ENCODE measurements at places on chromosomes 2 and 18.
A peak's percentile ranks its signal among the peaks of the same experiment; 100 is the strongest.

GRCh38 chr2:233251306-233252116, at the start of gene ATG16L1:
Gene ATG16L1 (plus strand): TSS chr2:233251673. CDS start chr2:233251828, 155 bp downstream.
- DNase-seq = peak; percentile 89

DNA sequence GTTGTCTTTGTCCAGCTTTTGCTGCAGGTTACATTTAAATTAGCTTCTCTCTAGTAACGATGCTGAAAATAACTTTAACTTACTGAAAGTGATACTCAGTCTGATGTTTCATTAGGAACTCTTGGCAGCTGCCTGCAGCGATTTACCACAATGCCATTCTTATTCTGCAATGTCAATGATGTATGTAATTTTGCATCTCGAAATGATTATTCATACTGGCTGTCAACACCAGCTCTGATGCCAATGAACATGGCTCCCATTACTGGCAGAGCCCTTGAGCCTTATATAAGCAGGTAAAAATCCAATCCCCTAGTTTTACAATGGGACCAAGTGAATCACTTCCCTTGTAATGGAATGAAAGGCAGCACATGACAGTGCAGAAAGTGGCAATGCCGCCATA, 16.3 kb upstream of the MFF start:
- no peak for DNase-seq

DNA sequence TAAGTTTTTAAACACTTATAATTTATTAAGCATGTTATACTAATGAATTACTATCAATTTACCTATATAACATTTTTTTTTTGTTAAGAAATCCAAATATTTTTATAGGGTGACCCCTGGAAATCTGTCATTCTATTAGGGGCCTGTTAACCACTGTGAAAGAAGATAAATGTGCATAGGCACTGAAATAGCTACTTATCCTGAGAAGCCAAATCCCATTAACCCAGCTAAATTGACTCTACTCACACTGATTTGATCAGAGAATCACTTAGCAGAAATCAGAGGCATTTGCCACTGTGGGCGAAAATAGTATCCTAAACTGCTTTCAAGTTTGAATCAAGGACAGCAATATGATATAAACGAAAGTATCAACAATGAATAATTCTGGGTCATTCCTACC, 90.0 kb upstream of the GULP1 start:
- DNase-seq = no peak

DNA sequence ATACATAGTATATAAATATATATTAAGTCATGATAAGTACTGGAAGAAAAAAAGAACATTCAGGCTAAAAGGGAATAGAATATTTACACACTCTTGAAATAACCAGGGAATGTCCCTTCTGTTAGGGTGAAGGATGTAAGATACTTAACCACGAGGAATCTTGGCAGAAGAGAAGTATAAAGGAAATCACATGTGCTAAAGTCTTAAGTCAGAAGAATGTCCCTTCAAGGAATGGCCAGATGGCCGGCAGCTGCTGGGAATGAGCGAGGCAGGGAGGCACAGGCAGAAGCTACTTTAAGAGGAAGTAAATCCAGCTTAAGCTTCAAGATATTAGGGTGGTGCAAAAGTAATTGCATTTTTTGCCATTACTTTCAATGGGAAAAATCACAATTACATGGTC, 5.5 kb downstream of the CCDC102B start:
- DNase-seq = no peak

DNA sequence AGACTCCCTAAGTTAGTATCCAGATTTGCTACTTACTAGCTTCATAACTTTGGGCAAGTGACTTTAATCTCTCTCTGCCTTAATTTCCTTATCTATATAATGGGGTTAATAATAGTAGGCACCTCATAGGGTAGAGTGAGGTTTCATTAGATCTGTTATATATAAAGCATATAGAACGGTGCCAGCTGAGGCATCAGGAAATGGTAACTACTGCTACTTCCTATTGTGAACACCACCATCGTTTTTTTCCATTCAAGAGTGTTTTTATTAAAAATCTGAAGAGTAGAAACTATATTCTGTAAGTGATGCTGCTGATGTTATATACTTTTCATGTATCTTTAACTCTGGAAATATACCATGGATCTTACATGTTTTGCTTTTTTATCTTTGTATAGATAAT, 44.3 kb downstream of the MALT1 start:
- no peak for DNase-seq

GRCh38 chr18:23887035-23887434, 127.5 kb upstream of the TTC39C start:
- no peak for DNase-seq

GRCh38 chr2:60735496-60736250, 20.4 kb upstream of the PAPOLG start:
- DNase-seq = no peak

GRCh38 chr2:177108890-177109289, 103.7 kb upstream of the HNRNPA3 start:
- DNase-seq = no peak

- DNase-seq = no peak
Measured at GRCh38 chr2:97849881-97850528, 136.6 kb downstream of the ZAP70 start.

GRCh38 chr2:39378968-39379367, 58.1 kb downstream of the MAP4K3 start:
- DNase-seq = no peak

DNA sequence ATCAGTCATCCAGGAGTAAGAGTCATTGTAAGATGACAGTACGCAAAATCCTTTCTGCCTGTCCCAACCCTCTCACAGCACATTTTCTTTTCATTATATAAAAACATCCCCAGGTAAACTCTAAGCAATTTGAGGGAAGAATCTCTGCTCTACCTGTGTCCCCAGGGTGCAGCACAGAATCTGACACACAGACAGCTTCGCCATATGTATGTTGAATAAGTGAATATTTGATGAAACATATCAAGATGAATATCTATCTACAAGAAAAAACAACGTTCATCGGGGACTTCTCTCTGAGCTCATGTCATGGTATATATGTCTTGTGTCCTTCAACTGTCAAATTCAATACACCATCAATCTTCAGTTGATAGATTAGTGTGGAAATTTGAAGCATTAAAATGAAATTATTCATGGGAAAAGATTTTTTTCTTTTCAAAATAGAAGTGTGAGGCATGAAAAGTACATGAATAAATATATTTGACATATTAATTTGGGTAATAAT, 94.5 kb upstream of the KYNU start:
- DNase-seq = no peak

GRCh38 chr18:23203891-23204432, 68.7 kb downstream of the CABLES1 start:
- no peak for DNase-seq

GRCh38 chr18:73136134-73136533, 268.3 kb upstream of the NETO1 start:
- no peak for DNase-seq

- no peak for DNase-seq
Measured at GRCh38 chr18:74499633-74500032, 3.5 kb downstream of the CNDP2 start.

DNA sequence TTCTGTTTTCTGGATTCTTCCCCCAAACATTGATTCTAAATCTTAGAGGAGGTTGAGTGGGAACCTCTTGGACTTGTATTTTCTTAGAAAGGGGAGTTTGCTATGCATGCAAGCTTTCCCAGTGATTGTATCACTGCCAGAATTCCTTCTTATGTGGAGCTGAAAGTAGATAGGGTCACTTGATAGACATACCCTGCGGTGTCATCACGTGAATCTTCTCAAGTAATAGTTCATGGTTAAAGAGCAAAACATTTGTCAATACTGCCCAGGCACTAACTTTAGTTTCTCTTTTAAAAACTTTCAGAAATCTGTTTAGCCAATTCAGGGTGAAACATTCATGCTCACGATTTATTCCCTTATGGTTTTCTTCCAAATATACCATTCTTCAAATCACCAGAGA, 6.4 kb downstream of the PMAIP1 start:
- DNase-seq = no peak

DNA sequence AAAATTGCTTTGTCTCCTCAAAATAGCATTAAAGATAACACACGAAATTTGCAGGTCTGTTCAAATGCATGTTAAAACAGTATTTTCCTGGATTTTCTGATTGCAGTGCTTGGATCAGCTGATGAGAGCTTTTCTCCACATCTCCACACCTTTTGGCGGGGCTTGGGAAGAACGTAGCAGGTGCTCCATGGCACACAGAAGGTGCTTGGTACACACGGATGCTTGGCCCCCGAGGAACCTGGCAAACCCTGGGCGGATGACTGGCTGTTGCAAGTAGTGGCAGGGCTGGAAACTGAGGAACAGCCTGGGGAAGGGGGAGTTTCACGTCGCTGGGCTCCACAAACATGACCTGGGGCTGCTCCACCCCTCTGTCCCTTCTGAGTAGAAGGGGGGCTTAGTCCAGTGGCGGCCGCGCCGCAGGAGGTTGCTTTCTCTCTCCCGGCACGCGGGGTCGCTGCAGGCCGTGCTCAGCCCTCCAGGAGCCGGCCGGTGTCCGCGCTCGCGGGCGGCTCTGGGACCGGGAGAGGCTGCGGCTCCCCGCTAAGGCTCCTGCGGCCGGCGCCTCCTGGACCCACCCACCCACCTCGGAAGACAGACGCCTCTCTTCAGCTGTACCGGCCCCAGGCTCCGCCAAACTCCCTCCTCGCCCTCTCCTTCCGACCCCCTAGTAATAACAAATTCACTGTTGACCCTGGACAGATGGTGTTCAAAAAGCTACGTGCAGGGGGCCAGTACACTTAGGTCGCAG, 69.3 kb downstream of the MARCO start:
- no peak for DNase-seq

DNA sequence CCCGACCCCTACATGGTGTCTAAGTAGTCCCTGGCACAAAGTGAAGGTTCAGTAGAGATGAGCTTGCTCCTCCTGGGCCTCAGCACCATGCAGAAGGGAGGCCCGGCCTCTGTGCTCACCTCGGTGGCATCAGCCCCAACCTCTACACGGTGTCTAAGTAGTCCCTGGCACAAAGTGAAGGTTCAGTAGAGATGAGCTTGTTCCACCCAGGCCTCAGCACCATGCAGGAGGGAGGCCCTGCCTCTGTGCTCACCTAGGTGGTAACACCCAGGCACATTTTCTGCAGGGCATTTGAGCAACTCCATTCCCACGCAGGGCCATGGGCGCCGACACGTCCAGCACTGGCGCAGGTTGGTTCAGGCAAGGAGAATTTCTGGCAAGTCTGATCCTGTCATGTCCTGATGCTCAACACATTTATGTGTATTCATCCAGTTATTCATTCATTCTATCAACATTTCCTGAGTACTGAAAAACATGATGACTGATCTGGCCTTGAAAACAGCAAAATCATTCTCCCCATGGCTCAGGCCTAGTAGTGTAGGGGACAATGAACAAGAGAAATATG, 408.2 kb upstream of the MYT1L start:
- no peak for DNase-seq

GRCh38 chr2:188320861-188321260, 29.2 kb downstream of the GULP1 start:
- DNase-seq = no peak

DNA sequence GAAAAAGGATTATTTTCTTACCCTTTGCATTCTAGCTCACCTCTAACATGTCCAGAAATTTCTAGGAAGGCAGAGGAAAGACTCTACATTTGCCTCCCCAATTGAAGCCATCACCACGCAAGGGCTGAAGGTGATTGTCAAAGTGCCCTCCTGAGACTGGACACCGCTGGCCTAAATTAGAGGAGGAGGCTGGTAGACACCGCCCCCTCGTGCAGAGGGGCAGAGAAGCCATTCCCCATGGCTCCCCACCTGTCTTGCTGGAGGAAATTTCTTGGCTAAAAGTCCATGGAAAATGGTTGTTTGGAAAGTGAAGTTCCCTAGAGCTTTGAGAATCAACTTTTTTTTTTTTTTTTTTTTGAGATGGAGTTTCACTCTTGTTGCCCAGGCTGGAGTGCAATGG, 31.3 kb upstream of the CREB1 start:
- no peak for DNase-seq

DNA sequence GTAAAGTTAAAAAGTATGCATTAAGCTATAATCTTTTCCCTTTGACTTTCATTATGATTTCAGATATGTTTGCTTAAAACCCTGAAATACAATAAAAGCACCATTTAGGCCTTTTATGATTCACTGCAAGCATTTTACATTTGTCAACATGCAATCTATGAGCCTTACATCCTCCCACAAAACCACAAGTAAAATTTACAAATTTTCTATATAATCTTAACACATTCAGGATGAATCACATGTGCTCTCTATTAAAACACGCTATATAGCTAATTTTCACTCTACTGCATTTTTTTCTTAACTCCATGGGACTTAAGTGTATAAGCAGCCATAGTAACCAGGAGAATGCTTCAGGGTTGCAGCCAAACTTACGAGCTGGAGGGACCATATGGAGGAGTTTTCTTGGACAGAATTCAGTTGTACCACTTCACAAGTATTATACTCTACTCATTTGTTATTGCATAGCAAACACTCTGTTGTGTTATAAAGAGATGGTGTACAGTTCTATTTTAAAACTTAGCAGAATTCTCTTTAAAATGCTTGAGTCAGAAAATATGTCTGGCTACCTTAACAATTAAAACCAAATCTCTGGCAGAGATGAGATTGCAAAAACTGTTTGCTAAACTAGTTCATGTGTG, 293.2 kb downstream of the ALK start:
- DNase-seq = no peak

Measured in stimulated activated CD8-positive, alpha-beta memory T cell treated with anti-CD3 and anti-CD28 coated beads, Interleukin-7, amount 100 ng/mL, for 24 hours (primary cell).